ENCODE measurements at places on chromosomes 4 and X.

DNA sequence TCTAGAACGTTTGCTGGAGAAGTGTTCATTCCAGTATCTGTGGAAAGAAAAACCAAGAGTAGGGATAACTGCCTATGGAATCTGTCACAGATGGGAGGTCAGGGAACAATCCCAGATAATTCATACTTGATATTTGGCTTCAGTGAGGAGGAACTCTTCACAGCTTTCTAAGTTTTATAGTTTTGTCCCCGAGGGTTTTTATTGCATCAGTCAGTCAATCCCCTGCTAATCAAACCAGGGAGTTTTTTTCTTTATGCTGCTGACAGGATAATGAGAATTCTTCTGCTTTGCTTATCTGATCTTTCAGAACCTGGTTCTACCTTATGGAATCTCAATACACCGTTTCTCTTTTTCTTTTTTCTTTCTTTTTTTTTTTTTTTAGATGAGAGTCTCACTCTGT is 633 bp upstream of the TRIML2 start:
- DNase-seq = no peak

DNA sequence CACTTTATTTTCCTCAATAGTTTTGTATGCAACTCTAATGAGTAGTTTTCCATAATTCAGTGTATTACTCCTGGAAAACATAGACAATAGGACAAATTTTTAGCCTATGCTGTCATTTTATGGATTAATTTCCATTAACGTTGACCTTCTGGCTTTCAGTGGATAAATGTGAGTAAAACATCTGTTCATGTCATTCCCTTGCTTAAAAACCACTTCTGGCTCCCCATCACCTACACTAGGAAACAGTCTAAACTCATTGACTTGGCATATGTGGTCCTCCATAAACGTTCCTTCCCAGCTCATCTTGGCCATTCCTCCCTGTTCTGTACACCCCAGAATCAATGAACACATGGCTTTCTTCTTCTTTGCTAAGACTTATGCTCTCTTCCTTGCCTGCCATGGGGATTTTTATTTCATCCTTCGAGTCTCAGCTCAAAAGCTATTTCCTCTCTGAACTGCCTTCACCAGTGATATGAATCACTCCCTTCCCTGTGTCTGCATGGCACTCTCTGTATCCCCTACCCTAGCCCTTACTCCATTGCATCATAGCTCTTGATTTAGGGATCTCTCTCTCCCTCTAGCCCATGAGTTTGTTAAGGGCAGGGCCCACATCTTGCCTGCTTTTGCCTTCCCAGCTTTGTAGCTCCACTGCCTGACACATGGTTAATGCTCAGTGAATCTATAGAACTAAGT is 34.8 kb downstream of the DOCK11 start:
- DNase-seq = no peak

GRCh38 chr4:141158219-141158618 is 24.9 kb upstream of the RNF150 start:
- no peak for DNase-seq

- DNase-seq = no peak
These were observed 25.2 kb upstream of the ALB start for GRCh38 chr4:73378887-73379286.

DNA sequence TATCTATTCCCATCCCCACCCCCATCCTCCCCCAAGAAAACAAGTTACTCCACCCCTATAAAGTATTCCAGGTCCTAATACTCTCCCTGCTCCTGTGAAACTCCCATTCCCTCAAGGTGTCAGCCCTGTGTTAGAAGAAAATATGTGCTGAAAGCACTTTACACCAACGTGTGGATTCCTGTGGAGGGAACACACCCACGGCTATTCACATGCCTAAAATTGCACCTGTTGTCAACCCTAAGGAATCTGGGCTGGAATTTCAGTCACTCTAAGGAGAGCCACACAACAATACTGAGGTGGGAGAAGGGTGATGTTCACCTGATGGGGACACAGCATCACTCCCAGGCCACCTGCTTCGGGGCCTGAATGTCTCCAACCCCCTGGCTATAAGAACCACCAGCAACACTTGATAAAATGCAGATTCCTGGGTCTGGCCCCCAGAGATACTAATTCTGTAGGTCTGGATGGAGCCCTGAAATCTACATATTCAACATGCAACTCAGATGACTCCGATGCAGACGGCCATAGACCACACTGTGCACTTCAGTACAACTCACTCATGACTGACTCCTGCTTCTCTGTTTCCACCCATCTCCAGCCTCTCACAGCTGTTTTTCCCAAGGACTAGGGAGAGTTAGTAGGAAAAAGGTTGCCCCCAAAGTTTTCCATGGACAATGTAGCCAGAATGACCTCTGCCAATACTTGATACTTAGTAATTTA is 15.8 kb downstream of the SCD5 start:
- DNase-seq = no peak

DNA sequence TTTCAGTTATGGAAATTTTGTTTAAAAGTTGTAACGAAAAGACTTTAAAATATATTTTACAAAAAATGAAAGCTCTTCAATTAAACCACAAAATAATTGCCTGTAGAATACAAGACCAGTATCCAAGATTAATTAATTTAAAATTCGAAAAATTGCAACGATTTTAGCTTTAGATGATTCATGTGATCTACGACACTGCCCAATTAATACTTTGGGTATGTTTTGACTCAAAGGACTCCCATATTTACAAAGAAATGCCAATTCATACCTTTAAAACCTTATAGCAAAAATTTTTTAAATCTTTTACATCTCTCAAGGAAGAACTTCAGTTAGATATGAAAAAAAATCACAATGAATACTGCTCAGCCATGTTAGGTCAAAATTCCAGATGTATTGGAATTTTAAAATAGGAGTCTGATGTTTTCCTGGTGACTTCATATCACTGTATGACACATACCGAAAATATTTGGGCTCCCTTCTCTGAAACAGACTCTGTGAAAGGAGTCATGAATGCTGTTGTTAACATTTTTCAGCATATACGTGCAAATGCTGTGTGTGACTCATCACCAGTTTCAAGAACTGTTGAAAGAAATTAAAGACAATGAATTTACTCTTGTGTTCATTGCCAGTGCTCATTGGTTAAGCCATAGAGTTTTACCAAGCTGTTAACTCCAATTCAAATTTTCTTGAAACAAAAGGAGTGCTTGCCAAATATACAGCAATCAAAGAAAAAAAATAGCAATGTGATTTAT is 13.8 kb upstream of the SMS start:
- DNase-seq = no peak

- DNase-seq = no peak
These were observed 130.0 kb upstream of the LNX1 start for GRCh38 chr4:53721263-53721662.

DNA sequence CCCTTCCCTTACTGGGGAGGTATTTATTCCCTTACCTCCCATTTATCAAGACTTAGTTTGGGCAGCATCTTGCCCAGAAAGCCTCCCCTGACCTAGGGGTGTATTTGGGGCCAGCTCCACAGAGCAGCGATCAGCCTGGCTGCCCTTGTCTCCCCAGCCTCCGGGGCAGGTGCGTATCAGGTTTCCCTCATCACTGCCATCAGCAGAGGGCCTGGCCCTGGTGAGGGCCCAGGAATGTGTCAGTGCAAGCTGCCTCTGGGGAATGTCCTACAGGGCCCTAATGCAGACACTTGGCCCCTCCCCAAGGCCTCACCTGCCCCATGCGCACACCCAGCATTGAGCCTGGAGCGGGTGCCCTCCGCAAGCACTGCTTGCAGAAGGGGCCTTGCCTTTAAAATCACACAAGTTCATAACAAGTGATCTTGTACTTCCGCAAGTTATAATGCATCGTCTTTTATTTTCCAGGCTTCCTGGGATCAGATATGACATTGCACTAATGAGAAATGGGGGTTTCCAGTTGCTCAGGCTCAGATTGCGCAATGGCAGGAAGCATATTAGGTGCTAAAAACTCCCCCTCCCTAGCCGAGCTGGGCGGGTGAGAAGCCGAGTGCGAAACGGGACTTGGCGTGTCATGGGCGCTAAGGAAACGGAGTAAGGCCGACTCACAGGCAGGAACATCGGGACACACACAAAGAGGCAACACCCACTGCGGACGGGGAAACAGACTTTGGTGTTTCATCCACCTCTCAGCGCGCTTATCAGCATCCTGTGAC is 25.4 kb upstream of the AFAP1 start:
- no peak for DNase-seq

DNA sequence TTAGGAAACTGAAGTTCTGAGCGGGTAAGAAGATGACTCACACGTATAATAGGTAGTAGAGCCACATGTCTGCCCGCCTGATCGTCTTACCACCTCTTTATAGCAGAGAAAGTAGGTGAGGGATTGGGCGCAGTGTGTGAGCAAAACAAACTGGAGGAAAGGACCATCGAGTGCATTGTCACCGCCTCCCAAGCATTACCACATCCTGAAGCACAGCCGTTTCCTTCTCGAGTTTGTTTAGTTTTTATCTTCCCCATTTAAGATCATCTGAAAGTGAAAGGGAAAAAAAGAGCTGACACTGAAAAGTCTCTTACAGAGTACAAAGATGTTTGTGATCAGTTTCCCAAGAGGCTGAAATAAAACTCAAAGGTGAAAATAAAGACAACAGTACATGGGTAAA is 14.8 kb downstream of the PDK3 start:
- no peak for DNase-seq

GRCh38 chrX:12955882-12956703 is 18.8 kb upstream of the TMSB4X start:
- no peak for DNase-seq

- DNase-seq = no peak
These were observed 32.6 kb downstream of the DOCK11 start for GRCh38 chrX:118528071-118528737.

DNA sequence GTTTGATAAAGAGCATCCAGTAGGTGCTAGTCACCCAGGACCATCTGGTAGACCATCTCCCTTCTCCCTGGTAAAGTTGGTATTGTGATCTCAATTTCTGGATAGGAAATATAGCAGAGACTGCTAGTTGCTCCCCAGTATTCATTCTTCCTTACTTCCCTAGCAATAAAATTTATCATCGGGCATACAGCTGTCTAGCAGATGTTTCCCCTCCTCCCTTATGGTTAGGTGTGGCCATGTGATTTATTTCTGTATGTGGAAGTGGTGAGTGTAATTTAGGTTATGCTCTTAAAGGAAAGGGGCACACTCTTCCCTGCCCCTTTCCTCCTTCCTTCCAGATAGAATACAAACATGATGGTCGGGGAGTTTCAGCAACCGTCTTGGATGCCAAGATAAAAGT is 12.3 kb upstream of the KCND1 start:
- no peak for DNase-seq

- no peak for DNase-seq
These were observed 5.8 kb downstream of the SSR4 start for GRCh38 chrX:153800177-153800722.

GRCh38 chr4:153497091-153497531 is 31.0 kb downstream of the TMEM131L start:
- DNase-seq = no peak

GRCh38 chr4:148436512-148436911 is 5.7 kb downstream of the NR3C2 start:
- DNase-seq = no peak

GRCh38 chrX:113959912-113960626 is 623.8 kb upstream of the HTR2C start:
- DNase-seq = no peak

GRCh38 chr4:11669156-11669555 is 240.5 kb upstream of the HS3ST1 start:
- no peak for DNase-seq

- DNase-seq = no peak
These were observed 6.2 kb downstream of the NR0B1 start for GRCh38 chrX:30302956-30303355.

GRCh38 chr4:7876201-7876875 is 63.3 kb downstream of the AFAP1 start:
- DNase-seq = no peak

DNA sequence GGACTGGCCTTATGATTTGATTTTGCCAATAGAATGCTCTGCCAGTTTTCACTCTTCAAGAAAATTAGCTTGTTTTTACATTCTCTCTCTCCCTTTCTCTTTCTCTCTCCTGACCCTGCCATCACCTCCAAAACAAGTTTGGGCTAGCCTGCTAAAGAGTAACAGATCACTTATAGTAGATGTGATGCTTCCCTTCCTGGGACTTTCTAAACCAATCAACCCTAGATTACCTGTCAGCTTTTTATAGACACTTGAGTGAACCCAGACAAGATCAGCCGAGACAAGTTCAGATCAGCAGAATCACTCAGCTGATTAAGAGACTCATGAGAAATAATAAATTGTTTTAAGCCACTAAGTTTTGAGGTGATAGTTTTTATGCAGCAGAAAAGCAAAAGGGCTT is 521.2 kb downstream of the ANKRD50 start:
- no peak for DNase-seq

- DNase-seq = no peak
These were observed 225.4 kb downstream of the ARHGAP24 start for GRCh38 chr4:85700362-85700761.

DNA sequence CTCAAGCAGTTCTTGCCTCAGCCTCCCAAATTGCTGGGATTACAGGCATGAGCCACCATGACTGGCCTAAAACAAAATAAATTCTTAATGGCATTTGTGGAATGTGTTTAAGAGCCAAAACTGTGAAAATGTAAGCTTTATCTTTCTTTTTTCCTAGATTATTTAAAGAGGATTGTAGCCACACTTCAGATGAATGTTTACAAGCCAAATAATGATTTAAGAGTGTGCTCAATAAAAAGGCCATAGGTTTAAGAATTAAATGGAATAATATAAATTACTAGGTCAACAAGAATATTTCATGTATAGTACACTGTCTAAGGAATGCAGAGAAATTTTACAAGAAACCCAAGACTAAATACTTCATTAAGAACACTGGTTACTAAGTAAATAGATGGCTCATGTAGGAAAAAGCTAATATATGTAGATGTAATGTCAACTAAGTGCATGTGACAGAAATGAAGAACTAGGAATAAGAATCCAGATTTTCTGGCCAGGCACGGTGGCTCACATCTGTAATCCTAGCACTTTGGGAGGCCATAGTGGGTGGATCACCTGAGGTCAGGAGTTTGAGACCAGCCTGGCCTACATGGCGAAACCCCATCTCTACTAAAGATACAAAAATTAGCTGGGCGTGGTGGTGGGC is 21.3 kb upstream of the UGDH start:
- DNase-seq = no peak

- DNase-seq = no peak
These were observed 191.2 kb downstream of the BANK1 start for GRCh38 chr4:101981756-101982155.

- DNase-seq = no peak
These were observed 81.6 kb downstream of the ABCB7 start for GRCh38 chrX:75074475-75074874.

DNA sequence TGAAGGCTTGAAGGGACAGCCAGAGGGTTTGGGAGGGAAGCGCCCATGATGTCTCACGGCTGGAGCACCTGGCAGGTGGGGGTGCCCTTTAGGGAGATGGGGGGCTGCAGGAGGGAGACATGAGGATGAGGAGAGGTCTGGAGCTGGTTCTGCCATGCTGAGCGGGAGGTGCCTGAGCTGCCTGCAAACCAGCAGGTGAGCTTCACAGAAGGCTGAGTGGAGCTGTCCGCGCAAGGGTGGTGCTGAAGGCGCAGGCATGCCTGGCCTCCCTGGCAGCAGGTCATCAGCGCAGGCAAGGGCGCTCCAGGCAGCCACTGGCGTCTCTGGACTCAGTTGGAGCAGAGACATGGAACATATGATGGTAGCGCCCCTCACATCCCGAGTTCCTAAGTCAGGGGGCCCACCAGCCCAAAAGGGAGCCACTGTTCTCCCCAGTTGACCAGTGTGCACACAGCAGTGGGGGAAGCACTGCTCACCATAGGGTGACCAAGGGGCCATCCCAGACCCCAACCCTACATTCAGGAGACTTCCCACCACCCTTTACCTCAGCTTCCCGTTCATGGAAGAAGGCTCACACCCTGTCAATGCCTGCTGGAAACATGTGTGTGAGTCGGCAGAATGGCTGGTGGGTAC is 25.8 kb downstream of the ADRA2C start:
- DNase-seq = no peak

GRCh38 chrX:18461431-18461830 is 36.0 kb downstream of the CDKL5 start:
- no peak for DNase-seq
